ENCODE measurements at places on chromosomes 1 and 21.

GRCh38 chr1:33137800-33138199, 44.0 kb downstream of the TRIM62 start:
- peak; percentile 43 for DNase-seq

DNA sequence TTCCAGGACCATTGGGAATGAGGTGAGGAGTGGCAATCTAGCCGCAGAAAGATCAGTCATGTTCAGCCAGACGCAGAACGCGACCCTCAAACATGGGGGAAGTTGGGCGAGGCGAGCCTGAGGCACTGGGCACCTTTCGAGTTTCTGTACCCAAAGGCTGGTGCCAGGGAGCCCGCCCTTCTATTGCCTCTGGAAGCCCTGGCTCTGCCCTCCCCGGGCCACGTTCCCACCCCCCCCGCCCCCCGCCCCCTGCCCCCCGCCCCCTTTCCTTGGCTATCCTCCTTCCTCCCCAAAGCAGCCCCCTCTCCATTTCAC, 2.2 kb upstream of the ZBTB7B start:
- DNase-seq, result peak; percentile 44

- DNase-seq, result no peak
Observed at GRCh38 chr1:193355626-193356025, 169.2 kb upstream of the B3GALT2 start.

- no peak for DNase-seq
Observed at GRCh38 chr21:43778469-43779335, 2.6 kb upstream of the CSTB start.

DNA sequence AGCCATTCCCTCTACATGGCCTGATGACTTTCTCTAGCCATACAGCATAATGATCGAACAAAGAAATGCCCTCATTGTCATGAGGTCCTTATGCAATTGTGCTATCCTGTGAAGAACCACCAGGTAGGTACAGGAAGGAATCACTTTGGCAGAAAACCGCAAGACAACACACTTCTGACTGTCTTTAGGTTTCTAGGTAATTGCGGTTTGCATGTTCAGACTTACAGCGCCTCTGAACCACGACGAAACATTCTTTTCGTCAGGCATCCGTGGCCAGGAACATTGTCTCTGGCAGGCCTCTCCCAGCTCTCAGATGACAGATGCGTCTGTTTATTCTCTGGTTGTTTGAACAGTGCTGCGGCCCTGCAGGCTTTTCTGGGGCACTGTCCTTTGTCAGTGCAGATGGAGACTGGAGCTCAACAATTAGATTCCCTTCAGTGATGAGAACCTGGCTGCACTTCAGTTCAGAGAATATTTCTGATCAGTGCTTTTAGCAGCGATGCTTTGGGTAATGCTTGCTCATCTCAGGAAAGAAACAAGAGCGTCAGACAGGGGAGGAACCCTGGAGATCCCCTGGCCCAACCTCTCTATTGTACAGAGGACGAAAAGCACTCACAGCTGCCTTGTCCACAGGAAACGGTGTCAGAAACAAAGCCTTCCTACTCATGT, 63.4 kb downstream of the B3GALT5 start:
- DNase-seq, result no peak

DNA sequence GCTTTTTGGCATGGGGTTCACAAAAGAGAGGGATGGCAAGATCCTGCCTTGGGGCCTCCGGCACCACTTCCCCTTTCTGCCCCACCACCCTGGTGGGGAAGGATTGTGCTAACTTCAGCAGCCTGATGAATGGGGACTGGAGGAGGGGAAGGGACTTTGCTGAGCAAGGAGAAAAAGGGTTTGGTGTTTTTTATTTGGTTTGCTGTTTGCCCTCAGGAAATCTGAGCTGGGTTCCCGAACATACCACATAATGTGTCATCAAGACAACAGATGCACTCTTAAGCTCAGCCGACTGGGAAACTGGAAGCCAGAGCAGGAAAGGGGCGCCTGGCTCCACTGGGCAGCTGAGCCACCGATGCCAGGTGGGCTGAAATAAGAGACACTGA, 19.8 kb downstream of the OLFML2B start:
- DNase-seq, result no peak

GRCh38 chr1:227362039-227362438, 43.7 kb upstream of the CDC42BPA start:
- no peak for DNase-seq

DNA sequence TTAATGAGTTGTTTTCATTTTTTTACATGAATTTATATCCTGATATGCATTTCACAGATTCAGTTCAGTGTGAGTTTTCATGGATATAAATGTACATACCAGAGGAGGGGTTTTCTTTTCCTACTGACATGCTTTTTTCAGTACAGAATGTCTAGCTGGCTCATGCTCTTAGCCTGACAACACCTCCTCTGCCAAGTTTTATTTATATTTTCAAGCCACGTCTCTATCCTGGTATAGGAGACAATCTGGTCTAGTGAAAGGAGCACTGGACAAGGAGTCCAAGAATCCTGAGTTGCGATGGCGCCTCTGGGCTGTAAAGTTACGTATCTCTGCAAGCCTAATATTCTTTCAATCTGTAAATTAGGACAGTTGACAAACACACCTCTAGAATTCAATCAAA, 4.9 kb downstream of the DAB1 start:
- DNase-seq, result no peak

DNA sequence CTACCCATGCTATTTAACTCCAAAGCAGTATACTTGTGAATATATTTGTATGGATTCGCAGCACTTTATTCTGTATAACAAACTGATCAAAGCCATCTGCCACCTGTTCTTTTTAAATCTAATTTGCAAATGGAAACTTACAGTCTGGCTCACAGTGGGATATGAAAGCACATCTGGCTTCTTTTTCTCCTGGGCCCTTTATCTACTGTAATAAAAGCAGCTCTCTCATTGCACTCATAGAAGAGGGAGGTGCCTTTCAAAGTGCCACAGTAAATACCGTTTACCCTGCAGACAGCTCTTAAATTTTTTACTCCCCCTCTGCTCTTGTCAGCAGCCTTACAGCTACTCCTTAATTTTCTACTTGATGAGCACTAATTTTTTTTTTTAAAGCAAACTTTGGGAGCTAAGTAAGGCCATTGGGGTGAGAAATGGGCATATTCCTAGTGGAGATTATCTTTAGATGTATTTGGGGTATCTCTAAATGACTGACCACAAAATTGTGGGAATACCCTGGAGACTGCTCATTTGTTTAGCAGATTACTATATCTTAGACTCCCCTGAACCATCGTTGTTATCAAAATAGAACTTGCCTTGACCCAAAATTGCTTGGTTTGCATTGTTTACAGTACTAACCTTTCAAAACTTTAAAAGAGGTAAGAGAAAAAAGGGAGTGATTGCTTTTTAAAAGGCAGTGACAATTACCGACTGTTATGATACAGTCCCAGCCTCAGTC, 110.1 kb downstream of the VPS13D start:
- no peak for DNase-seq
